ENCODE measurements at places on chromosomes 2 and 18.
A peak's percentile ranks its signal among the peaks of the same experiment; 100 is the strongest.

GRCh38 chr2:675982-676646 is 1.1 kb downstream of the TMEM18 start:
- DNase-seq, result peak; percentile 64

- DNase-seq, result no peak
Observed at GRCh38 chr2:163715199-163715598, 20.6 kb downstream of the FIGN start.

DNA sequence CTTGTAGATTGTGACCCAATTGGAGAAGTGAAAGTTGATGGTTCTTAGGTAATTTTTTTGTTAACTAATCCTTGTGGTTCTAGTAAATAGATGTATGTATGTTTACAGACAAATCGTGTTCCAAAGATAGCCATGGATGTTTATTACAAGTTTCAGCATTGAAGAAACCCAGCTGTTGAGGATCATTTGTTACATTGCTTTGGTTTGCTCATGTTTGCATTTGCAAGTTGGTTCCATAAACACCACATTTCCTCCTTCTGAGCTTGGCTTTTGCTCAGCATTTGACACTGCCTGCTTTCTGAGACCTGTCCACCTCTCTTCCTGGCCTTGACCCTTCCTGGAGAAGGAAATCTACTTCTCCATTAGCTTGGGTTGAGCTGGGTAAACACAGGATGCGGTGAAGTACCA is 1.8 kb upstream of the CCDC68 start:
- DNase-seq, result no peak

GRCh38 chr2:46801731-46802664 is 113.6 kb downstream of the MCFD2 start:
- DNase-seq, result no peak

- no peak for DNase-seq
Observed at GRCh38 chr2:192978395-192978794, 783.7 kb upstream of the TMEFF2 start.

DNA sequence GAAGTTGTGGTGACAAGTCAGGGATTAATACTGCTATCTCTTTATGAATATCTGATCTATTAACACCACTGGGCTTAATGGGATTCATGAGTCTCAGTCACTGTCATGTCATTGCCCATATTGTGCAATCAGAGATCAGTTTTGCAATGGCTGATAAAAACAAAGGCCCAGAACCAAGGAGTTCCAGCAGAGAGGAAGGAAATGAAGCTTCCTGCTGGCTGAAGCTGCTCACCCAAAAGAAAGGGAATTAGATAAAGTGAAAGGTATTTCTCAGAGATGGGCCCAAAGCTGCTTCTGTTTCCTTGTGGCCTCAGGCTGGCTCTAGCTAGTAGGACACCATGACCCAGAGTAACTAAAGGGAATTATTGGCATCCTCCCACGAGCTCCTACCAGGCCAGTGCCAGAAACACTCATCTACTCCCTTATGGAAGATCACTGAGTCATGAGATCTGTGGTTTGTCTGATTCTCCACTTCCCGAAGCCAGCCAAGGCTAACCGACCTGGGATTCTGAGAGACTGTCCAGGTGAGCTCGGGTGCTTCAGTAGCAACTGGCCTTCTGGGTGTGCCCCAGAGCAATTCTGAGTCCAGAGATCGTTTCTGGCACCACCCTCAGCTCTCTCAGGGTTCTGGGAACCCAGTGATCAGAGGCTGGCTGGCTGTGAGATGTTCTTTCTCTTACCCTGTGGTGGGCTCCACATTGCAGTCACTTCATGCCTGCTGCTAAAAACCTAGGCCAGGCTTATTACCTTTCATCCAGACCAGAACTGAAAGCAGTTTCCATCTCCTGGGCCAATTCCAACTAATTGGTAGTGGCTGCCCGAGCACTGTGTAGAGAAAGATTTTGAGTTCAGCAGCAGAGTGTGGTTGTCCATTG is 129.5 kb upstream of the PELI1 start:
- peak; percentile 88 for DNase-seq

DNA sequence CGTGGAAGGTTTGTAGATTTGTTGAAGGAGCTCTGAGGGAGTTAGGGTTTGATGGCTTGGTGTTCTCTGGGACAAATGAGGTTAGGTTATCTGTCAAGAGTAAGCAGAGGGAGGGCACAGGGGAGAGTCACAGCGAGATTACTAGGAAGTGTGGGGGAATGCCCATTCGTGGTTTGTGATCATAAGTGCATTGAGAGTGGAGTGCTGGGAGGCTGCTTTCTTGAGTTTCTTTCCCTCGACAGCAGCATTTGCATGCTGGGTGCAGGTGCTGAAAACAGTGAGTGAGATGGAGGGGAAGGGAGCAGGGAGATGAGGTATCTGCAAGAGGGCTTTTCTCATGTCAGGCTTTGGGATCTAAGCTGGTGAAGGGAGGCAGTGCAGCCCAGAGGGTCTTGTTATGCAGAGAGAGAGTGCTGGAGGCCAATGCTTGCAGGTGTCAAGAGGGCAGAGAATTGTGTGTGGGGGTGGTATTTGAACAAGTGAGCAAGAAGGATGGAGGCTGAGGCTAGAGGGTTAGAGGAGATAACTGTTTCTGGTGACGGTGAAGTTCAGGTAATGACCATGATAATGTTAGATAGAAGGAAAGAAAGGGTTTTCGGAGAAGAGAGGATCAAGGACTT is 8.8 kb downstream of the RALB start:
- DNase-seq, result no peak

- no peak for DNase-seq
Observed at GRCh38 chr2:219851169-219851568, 223.7 kb downstream of the SLC4A3 start.

GRCh38 chr2:60383401-60384143 is 169.9 kb downstream of the BCL11A start:
- no peak for DNase-seq

DNA sequence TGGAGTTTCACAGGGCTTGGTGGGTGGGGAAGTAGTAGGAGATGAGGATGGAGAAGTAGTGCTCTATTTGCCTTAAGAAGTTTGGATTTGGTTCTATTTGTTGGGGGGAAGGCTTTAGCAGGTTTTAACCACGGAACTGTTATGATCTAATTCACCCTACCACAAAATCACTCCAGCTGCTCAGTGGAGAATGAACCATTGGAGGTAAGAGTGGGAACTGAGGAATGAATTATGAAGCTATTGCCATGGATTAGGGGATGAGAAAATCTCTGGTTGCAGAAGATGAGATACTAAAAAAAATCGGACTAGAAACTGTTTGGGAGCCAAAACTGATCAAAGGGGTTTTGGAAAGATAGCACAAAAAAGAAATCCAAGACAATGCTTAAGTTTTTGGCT is 488.9 kb downstream of the DLGAP1 start:
- no peak for DNase-seq

GRCh38 chr2:236343400-236344161 is 79.4 kb upstream of the ASB18 start:
- peak; percentile 59 for DNase-seq

- no peak for DNase-seq
Observed at GRCh38 chr18:70158992-70159717, 46.3 kb downstream of the RTTN start.

Data from RWPE1 (cell line).